ENCODE measurements at places on chromosomes 5 and 9.

GRCh38 chr9:124242331-124243194 is 15.2 kb upstream of the NEK6 start:
- DNase-seq = no peak

GRCh38 chr5:157778121-157778805 is 34.8 kb downstream of the LSM11 start:
- DNase-seq = no peak

- no peak for DNase-seq
Measured at GRCh38 chr9:69549310-69550202, 122.6 kb downstream of the APBA1 start.

DNA sequence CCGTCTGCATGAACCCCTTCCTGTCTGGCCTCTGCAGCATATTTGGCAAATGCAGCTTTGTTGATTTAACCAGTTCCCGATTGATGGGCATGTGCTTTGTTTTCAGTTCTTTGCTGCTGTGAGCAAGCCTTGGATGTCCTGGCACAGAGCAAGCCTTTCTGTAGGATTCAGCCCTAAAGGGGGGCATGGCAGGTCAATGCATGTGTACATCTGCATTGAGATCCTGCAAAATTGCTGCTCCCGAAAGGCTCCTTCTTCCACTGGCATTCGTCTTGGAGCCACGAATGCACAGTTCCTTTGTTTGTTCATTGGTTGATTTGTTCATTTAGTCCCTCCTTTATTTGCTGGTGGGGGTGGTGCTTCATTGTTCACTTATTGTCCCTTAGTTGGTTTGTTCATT is 34.8 kb downstream of the COL5A1 start:
- no peak for DNase-seq

DNA sequence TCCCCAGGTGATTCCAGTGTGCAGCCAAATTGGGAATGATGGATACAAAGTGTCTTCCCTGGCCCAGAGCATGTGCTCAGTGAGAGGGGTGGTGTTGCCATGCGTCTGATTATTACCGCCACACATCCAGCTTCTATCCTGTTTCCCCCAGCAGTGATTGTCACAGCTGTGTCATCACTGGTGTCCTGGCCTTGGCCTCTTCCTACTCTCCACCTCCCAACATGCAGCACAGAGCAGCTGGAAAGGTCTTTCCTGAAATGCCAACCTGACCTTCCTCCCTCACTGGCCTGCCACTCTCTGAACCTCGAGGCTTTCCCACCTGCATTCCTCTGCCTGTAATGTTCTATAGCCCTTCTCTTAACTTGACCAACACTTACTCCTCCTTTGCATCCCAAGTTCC is 60.0 kb downstream of the TMOD1 start:
- no peak for DNase-seq

- DNase-seq = no peak
Measured at GRCh38 chr5:9851458-9851857, 221.3 kb upstream of the TAS2R1 start.

DNA sequence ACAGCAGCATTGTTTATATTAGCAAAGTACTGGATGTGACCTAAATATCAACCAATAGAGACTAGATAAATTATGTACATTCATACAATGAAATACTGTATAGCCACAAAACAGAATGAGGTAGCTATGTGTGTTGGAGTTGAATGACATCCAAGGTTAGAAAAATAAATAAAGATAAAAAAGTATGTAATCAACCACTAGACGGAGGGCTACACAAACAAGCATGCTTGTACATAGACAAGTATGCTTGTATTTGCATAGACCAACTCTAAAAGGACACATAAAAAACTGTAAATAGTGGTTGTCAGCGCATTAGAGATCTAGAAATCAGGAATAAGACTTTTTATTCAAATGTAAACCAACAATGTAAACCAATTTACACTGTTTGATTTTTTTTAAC is 3.0 kb downstream of the FEM1C start:
- DNase-seq = no peak

DNA sequence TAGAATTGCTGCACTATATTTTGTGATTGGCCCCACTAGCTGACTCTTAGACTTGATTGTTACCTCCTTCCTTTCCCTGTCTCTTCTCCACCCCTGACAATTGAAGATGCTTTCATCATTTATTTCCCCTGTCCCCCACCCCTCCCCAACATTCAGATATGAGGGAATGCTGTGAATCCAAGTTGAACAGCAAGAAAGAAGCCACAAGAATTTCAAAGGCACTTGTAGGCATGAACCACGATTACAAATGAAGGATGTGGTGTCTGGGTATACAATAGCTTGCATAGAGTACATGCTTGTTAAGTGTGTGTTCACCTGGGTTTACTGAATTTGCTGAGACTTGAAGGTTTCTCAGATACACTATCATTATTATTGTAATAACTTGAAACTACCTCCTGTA is 78.3 kb upstream of the TRIO start:
- DNase-seq = peak; percentile 22

DNA sequence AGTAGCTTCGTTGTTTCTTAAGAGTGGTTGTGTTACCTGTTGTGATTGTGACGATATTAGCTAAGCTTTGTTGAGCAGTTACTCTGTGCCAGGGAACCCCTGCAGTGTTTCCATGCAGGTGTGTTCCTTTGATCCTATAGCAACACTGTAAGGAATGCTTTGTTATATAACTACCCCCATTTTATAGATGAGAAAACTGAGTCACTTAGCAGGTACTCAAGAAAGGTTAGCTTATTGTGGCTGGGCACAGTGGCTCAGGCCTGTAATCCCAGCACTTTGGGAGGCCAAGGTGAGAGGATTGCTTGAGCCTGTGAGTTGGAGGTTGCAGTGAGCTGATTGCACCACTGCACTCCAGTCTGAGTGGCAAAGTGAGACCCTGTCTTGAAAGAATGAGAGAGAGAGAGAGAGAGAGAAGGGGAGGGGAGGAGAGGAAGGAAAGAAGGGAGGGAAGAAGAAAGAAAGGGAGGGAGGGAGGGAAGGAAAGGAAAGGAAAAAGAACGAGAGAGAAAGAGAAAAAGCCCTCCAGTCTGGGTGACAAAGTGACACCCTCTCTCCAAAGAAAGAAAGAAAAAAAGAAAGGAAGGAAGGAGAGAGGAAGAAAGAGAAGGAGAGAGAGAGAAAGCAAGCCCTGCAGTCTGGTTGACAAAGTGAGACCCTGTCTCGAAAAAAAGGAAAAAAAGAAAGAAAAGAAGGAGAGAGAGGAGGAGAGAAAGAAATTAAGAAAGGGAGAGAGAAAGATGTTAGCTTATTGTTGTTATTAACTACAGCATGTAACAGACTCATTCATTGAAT is 85.6 kb upstream of the RARS1 start:
- no peak for DNase-seq

DNA sequence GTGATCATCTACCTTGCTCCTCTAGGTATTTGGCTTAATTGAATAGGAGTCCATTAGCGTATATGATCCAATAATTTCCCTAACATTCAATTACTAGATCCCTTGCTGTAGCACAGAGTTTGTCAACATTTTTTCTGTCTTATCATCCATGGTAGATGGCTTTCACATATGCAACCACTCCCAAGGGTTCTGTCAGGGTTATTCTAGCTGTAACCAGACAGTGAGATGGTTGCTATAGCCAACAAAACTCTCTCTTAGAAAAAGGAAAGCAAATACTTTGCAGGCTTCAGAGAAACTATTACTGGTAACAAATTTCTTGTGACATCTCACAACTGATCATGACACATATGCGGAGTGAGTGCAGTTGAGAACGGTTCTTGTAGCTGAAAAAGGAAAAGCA is 96.2 kb upstream of the EFNA5 start:
- no peak for DNase-seq

GRCh38 chr9:136081826-136082495 is 13.1 kb downstream of the NACC2 start:
- DNase-seq = no peak

DNA sequence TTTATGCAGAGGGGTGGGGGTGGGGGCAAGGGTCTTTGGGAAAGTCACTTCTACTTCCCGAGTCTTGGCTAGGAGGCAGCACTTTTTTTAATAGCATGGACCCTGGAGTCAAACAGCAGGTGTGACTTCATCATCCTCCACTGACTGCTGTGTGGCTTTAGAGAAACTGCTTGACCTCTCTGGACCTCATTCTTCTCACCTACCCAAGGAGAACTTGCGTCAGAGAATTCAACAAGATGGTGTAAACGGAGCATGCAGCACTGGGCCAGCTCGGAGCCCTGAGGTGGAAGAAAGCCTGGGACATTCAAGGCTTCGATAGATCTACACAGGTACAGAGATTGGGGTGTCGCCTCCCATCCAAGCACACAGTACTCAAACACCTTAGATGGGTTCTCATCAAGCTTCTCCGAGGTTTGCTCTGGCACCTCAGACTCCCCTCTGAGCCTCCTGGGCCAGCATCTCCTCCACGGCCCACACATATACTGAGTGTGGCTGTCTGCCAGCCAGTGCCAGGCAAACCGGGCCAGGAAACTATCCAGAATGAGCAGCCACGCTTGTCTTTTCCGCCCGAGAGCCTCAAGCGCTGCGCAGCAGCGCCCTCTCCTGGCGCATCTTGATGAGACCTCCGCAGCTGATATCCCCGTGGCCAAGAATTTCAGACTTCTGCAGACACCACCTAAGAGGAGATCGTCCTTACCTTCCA is 4.6 kb upstream of the SLC25A48 start:
- DNase-seq = no peak

DNA sequence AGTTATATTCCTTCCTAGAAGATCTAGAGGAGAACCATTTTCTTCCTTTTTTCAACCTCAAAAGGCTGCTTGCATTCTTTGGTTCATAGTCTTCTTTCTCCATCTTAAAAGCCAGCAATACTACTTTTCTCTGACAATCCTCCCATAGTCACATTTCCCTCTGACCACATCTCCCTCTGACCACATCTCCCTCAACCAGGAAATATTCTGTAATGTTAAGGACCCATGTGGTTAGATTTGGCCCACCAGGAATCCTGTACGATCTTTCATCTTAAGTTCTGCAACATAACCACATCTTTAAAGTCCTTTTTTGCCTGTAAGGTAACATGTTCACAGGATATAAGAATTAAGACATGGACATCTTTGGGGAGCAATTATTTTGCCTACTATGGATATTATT is 179.4 kb upstream of the SPEF2 start:
- no peak for DNase-seq

DNA sequence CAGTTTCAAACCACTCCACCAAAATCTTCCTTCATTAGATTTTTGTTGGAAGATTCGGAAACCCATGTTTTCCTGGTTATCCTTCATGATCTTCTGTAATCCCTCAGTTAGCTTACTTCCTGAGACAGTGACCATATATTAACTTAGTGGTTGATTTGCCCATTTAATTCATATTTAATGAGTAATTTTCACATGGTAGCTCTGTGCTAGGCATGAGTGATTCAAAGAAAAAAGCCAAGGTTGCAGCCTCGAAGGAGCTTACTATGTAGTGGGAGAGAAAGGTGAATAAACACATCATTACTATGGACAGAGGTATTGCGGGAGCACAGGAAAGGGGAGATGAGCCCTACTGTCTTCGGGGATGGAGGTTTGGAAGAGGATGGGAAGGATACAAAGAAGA is 158.5 kb downstream of the TLE1 start:
- DNase-seq = no peak

DNA sequence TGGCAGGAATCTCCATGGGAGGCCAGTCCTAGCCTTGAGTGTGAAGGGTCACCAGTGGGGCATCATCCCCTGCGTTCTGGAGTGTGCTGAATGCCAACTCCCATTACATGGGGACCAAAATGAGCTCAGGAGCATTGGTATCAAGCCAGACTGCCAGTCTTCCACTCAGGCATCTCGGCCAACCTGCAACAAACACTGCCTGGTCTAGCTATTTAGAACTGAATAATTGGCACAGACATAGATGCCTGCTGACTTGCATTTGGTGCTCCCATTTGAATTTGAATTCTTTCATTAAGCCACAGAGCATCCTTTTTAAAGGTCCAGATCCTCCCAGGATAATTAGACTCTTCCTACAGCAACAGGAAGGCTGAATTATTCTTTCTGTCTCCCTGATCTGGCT is 116.6 kb upstream of the ABCA1 start:
- DNase-seq = no peak

DNA sequence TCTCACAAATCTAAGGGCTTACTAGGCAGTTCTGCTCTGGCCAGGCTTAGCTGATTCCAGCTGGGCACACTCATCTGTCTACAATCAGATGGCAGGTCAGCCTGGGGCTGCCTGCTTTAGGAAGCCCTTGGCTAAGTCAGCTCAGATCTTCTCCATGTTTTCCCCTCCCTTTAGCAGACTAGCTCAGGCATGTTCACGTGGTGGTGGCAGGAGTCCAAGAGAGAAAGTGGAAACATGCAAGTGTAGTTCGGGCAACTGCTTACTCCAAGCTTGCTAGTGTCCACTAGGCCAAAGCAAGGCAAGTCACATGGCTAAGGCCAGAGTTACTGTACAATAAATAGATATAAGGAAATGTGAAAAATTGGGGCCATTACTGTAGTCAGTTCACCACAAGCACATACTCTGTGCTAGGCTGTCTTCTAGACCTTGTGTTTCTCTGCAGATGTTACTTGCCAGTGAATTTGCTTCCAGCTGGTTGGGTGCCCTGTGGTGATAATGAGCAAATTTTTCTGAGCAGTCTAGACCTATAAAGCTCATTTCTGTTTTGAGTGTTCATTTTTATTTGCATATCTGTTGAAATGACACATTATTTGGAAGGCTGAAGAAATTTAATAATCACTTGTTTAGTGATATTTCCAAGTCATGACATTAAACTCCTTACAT is 38.3 kb downstream of the RECK start:
- DNase-seq = peak; percentile 70

GRCh38 chr5:92064993-92065392 is 681.9 kb upstream of the ARRDC3 start:
- DNase-seq = no peak

GRCh38 chr5:106476630-106477029 is 1194.1 kb downstream of the EFNA5 start:
- DNase-seq = no peak

Data from epithelial cell of proximal tubule (primary cell).